ENCODE measurements at places on chromosomes 1 and 21.

DNA sequence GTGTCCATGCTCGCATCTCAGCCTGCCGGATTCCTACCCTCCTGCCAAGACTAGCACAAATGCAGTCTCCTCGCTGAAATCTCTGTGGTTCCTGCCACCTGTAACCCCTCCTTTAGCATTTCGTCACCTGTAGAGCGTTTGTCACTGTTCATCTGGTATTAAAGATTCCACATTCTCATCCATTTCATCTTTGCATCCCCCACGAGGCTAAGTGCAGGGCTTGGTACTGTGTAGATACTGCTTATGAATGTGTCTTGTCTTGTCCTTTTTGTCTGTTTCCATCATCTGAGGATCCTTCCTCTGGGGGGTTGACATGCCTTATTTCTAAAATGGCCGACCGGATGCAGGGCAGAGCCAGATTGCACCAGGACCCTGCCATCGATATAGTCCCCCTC, 53.7 kb upstream of the DNAJC6 start:
- no peak for DNase-seq

DNA sequence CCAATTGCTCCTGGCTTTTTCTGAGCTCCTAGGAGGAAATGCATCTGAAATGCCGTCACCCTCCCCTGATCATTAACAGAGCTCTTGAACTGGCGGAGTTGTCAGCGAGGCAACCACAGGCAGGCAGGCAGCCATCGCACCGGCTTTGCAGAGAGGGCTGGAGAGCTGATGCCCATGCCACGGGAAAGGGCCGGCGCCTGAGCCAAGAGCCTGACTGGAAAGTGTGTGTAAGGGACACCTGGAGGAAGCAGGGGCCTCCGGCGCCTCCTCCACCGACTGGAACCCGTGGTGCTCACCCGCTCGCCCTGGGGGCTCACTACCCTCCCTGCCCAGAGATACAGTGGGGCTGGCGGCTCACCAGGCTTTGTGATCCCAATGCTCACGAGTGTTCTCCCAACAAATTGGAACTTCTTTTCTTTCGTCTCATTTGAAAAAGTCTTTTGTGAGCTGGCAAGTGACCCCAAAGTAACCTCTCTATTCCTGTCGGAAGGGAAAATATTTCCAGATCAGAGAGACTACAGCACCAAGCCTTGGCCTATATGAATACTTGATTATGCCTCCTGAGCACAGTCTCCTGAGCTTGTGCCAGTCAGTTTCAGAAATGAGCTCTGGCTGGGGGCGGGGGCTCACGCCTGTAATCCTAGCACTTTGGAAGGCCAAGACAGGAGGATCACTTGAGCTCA, 97.7 kb upstream of the SLC25A33 start:
- DNase-seq, result no peak

GRCh38 chr1:111981871-111982270, 7.6 kb downstream of the KCND3 start:
- DNase-seq, result no peak

GRCh38 chr1:164761009-164761408, 202.0 kb downstream of the PBX1 start:
- no peak for DNase-seq

All from stimulated activated CD8-positive, alpha-beta memory T cell treated with anti-CD3 and anti-CD28 coated beads, Interleukin-12 subunit alpha, Interleukin-12 subunit beta, amount 100 ng/mL, for 1 hour (primary cell).